Liver (tissue), 10 donors: ENCODE measurements at places on chromosomes 1 and 21. TPM values are rescaled to one million over a fixed set of nuclear protein-coding genes. Genes with fewer than 3 reads are reported as not detected.

DNA sequence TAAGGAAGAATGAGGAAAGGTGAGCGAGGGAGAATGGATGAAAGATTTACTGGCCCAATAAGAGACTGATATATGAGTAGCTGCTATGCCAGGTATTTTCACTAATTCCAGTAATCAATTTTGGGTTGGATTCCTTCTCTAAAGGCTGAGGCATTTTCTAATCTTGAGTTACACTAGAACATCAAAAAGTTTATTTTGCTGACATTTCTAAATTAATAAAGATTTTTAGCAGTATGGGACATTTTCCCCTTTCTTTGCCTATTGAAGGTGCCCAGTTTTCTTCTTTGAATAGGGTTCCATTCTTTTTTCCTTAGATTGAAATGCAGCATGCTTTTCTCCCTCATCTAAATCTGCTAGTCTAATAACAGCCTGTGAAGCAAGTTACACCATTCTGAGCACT, 52.9 kb downstream of the ZNHIT6 start:
- DNase-seq: no peak

GRCh38 chr1:199619223-199619622, 408.3 kb upstream of the NR5A2 start:
- no peak for DNase-seq

DNA sequence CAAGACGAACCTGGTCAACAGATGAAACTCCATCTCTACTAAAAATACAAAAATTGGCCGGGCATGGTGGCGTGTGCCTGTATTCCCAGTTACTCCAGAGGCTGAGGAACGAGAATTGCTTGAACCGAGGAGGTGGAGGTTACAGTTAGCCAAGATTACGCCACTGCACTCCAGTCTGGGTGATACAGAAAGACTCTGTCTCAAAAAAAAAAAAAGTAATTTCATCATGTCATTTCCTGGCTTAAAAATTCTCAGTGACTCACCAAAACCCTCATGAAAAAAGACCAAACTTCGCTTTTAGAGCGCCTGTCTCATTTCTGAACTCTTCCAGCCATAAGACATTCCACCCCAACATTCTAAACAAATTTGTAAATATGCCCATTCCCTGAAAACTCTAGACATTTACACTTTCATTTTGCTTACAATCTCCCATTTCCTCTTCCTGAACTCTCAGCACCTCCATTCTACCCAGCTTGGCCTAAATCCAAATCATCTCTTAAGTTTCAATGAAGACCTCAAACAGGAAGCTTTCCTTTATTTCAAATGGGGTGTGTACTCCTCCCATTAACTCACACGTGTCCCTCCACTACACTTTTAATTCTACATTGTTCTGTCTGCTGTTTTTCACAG, 50.5 kb upstream of the PRRC2C start:
- no peak for DNase-seq

DNA sequence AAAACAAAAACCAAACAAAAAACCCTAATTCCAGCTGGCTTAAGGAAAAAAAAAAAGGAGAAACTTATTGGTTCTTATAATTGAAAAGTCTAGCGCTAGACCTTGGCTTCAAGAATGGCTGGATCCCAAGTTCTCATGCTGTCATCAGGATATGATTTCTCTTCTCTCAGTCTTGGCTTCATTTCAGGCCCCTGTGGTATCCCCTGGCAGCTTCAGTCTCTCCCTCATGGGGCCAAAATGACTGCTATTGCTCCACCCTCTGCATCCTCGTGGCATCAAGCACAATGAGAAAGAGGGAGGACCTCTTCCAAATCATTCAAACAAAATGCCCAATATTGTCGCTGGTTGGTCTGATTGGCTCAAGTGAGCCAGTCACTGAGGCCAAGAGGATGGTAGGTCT, 80.7 kb downstream of the GIPC2 start:
- DNase-seq: no peak

GRCh38 chr1:10607228-10607627, 132.5 kb downstream of the PEX14 start:
- no peak for DNase-seq

TIE1 gene
- 3.6 TPM for polyA plus RNA-seq
